AG09319 (cell line): ENCODE measurements at places on chromosomes 2 and 18.
A peak's percentile ranks its signal among the peaks of the same experiment; 100 is the strongest.

DNA sequence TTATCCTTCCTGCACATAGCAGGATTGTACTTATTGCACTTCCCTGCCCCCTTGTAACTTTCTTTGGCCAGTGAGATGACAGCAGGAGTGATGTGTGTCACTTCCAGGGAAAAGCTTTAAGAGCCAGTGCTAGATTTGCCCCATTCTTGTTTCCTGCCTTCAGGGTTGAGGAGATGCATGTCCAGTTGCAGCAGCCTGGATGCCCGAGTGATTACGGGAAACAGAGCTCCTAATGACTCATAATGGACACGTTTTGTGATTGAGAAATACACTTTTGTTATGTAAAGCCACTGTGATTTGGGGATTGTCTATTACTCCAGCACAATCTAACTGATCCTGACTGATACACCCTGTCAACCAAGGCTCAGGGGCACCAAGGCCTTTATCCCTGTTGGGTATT lies 5.0 kb upstream of the TET3 start:
- peak; percentile 63 for DNase-seq

DNA sequence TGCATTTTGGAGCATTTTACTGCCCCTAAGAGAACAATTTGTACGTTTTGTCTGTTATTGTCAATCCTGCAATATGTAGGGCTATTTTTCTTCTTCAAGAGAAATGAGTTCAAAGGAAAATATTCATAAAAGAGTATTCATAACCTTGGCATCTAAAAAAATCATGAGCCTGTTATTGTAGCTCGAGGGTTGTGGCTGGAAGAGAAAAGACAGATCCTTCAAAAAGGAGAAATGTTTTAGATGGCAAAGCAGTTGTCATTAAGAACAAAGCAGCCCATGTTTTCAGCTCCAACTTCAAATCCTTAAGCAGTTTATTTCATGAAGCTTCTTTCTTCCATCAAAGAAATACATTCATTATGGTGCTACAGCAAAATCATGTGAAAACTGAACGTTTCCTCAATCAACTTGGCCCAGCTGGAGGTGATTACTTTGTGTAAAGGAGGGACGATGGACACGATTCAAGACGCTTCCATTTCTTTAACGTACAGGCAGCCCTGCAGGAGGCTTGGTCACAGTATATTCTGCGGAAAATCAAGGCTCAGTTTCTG lies 31.4 kb downstream of the QPCT start:
- DNase-seq: no peak

DNA sequence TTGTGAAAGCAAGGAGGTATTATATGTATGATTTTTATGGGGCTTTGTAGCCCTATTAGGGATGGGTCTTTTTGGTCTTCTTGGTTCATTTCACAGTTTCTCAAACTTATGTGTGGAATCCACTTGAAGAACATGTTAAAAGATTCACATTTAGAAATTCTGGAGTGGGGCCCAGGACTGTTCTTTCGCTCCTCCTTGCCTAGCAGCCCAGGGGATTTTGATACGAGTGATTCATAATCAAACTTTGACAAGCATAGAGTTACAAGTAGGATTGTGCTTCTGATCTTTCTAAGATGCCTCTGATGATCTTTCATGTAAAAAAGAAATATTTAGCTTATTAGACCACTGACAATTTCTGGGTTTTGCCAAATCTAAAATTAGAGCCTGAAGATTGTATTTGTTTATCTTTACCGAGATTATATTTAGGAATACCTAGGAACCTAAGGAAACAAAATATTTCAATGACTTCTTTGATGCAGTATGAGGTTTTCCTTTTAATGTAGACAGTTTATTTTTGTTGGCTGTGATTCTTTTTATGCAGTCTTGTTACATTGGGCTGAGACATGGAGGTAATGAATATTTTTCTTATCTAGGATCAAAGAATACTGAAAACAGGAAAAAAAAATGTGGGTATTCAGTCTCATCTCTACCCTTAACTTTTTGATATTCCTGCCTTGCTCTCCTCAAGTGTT lies 324.0 kb downstream of the PARD3B start:
- no peak for DNase-seq

DNA sequence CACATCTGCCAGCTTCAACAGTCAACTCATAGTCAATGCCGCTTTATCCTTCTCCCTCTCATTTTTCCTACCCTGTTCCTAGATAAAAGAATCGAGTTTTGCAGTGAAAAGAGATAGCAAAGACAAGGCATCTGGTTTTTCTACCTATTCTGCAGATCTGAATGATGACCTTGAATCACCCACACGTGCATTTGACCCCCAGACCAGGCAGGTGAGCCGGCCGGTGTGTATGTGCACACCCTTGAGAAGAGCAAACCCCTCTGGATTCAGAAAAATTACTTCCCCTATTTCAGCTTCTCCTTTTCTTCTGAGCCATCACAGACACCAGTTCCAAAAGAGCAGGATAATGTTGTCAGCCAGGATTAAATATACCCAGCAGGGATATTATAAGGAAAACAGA lies 115.6 kb upstream of the ST6GAL2 start:
- DNase-seq: no peak

- DNase-seq: no peak
Measured at GRCh38 chr2:150690261-150690660, 202.8 kb upstream of the RND3 start.

- no peak for DNase-seq
Measured at GRCh38 chr18:76491473-76491775, 3.6 kb downstream of the ZNF516 start.

- DNase-seq: no peak
Measured at GRCh38 chr2:63678085-63678484, 89.3 kb downstream of the MDH1 start.

- DNase-seq: peak; percentile 20
Measured at GRCh38 chr2:79935771-79936657, 368.5 kb downstream of the LRRTM1 start.

DNA sequence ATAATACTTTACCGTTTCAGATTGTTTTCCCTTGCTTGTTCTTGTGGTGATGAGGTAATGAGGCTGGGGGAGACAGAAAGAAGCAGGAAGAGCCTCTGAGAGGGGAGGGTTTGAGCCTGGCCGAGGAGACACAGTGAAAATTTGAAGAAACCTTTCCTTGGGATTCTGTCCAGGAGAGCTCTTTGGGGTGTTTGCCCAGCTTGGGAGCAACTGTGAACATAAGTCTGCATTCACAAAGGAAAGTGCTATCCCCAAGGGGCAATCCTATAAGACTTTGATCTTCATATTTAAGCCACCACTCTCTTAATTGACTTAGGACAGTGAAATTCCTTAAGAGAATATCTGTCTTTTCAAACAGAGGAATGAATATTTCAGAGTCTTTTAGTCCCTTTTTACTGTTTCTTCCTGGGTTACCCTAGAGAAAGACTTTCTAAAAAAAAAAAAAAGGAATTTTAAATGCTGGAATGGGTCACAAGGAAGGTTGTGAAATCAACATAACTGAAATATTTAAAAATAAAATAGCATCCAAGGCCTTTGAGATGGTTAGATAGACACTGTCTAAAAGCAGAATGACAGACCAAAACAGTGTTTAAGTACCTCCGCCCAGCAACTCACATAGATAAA lies 52.5 kb upstream of the STAM2 start:
- no peak for DNase-seq

DNA sequence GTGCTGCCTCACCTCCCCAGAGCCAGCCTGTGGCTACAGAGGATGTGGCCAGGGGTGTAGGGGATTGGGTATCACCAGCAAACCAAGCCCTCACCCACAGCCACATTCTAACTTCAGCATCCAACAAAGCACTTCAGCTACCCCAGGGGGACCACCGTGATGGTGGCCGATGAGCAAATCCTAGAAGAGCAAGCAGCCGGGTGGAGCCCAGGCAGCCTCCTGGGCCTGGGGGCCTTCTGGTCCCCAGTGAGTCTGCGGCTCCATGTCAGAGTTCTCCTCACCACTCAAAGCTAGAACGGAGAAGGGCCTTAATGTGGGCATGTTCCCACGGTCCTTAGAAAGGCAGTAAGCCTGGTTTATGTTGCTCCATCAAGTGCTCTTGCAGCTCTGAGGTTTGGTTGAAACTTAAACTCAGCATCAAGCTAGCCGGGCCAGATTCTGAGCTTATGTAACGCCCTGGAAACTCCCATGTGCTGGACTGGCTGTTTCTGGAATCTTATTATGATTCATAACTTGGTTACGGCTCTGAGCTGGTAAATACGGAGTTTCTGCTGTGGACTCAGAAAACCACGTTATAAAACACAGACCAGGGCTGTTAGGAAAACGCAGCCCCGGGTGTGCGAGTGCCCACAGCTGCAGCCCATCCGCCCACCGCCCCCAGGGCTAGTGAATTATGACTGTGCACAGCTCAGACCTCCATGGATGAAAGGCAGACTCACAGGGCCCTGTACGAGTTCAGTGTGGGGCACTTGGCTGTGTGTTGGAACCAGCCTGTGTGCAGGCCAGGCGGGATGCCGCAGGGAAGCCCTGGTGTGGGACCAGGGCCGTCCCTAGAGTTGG lies 99.8 kb downstream of the SEPTIN10 start:
- DNase-seq: peak; percentile 87

DNA sequence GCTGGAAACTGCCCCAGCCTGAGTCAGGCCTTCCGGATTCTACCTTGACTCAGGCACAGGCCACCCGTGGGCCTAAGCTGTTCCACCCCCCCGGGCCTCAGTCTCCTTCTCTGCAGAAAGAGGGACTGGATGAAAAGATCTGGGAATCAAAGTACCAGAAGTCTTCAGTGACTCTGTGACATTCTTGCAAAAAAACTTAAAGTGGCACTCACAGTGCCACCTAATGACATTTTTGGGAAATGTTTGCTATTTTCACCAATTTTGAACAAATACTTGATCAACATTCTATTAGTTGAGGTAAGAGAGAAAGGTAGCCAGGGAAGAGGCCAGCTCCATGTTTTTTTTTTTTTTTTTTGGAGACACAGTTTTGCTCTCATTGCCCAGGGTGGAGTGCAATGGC lies 48.3 kb upstream of the ACAA2 start:
- no peak for DNase-seq

GRCh38 chr2:33135645-33136044 lies 188.9 kb downstream of the LTBP1 start:
- no peak for DNase-seq

GRCh38 chr2:217186668-217187159 lies 326.9 kb upstream of the TNP1 start:
- no peak for DNase-seq

- DNase-seq: no peak
Measured at GRCh38 chr2:191266201-191266600, 21.0 kb downstream of the MYO1B start.

DNA sequence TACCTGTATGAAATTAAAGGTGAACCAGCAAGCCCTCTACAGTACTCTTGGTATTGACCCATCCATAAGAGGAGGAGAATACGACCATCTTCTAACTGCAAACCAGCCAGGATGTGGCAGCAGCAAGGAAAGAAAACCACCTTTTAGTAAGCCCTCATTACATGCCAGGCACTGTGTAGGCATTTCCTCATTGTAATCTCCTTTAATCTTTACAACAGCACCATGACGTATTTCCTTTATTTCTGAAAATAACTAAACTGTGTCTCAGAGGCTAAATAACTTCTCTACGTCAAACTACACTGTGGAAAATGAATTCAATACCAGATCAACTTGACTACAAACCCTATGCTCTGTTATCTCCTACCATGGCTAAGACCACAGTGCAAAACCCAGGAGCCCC lies 18.2 kb downstream of the WDR35 start:
- no peak for DNase-seq

DNA sequence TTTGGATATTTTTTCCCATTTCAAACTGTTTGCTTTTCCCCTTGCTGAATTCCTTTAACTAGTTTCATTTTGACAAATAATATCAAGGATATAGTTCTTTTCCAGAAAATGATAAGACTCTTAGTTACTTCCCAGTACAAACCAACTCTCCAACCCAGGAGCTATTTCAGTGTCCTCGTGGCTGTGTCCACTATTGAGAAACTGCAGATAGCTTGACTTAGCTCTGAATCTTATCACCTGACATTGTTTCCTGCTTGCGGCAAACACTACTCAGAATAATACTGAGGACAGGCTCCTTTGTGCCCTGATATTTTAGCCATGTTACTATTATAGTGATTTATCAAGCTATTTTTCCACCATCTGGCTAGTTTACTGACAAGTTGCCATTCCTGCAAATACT lies 74.6 kb downstream of the KLF7 start:
- DNase-seq: no peak

- no peak for DNase-seq
Measured at GRCh38 chr2:118968042-118968441, 26.0 kb downstream of the MARCO start.

DNA sequence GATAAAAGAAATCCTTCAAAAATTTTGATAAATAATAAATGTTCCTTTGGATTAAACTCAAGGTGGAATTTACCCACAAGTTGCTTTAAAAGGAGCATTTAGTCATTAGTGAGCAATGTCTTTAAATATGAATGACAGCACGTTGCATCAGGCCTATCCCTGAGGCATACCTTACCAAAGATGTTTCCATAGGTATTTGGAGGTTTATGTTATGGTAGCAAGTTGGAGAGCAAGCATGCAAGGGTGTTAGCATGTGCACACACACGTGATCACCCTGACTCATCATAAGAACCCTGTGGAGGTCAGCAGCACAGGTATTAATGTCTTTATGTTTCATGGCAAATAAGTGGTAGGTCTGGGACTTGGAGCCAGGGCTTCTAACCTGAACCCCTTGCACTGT lies 159.9 kb downstream of the ACTR3 start:
- no peak for DNase-seq

- DNase-seq: no peak
Measured at GRCh38 chr2:204134421-204134820, 197.9 kb downstream of the ICOS start.

GRCh38 chr2:81734981-81735380 lies 1430.4 kb upstream of the LRRTM1 start:
- DNase-seq: no peak

- no peak for DNase-seq
Measured at GRCh38 chr2:105644174-105644980, 100.3 kb upstream of the NCK2 start.

DNA sequence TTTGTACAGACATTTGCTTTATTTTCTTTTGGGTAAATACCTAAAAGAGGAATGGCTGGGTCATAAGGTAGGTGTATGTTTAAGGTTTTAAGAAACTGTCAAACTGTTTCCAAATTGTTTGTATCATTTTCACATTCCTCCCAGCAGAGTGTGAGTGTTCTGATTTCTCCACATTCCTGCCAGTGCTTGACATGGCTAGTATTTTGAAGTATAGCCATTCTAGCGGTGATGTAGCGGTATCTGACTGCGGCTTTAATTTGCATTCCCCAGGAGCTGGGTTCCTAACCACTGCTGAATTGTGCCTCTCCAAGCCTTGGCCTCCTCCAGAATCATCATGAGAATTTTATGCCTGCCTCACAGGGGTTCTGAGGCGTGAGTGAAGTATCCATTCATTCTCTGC lies 61.8 kb upstream of the ARL4C start:
- DNase-seq: no peak

DNA sequence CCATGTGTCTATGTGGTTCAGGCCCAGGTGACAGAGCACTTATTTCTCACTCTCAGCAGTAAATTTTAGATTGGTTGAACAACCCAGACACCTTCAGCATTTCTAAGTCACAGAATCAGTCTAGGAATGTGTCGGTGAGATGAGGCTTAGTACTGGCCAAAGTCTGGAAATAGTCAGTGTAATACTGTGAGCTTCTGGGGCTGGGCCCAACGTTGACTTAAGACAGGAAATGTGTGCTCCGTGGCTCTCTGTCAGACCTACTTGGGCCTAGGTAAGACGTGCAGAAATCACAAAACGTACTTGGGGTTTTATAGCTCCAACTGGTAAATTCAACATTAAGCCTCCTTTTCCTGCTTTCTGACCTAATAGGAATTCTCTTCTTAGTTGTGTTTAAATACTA lies 160.3 kb upstream of the COL3A1 start:
- no peak for DNase-seq

- DNase-seq: peak; percentile 65
Measured at GRCh38 chr2:215396595-215397313, 39.1 kb downstream of the FN1 start.
